NCI-H748 treated with DMSO at 0.1 percent for 48 hours (cell line): ENCODE measurements at places on chromosomes 6 and 20.

- DNase-seq = no peak
Observed at GRCh38 chr6:141521440-141521839, 611.3 kb upstream of the GJE1 start.

DNA sequence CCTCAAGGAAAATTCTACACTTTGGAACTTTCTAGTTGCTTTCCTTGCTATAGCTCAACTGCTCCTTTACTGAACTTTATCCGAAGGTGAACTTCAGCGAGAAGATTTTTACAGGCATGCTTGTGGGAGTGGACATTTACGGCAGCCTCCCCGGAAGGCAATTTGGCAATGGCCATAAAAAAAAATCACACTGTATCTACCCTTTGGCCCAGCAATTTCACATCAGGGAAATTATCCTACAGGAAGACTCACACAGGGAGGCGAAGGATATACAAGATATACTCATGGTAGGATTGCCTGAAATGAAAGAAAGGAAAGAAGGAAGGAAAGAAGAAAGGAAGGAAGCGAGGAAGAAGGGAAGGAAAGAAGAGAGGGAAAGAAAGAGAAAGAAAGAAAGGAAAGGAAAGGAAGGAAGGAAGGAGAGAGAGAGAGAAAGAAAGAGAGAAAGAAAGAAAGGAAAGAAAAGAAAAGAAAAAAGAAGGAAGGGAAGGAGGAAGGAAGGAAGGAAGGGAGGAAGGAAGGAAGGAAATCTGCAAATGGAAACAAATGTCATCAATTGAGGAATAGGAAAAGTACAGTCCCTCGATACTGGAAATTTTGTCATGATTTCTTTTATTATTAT, 25.7 kb downstream of the OVOL2 start:
- DNase-seq = no peak

DNA sequence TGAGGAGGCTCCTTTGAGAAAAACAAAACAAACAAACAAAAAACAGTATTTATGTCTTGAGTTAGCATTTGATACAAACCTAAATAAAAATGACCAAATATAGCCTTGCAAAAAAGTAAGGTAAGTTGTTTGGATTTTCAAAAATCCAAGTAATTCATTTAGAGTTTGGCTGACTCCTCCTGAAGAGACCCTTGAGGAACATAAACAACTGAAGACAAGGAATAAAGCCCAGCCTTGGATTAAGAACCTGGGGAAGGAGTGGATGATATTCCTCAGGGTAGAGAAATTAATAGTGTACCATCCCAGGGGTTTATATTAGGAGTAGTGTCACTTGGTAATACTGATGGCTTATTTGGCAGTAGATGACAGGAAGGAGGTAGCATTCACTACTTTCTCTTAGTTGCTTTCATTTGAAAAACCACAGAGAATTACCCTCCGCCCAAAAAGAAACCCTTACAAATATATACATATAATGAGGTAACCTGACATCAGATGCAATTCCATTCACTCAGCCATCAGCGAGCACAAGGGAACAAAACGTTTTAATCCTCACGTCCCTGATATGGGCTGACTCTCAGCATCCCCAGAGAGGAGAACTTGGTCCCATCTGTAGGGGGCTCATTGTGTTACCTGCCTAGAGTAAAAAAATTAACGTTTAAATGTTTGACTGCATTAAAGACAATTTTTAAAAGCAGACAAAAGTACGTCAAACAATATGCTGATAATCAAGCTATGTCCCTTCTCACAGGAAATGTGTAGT, 57.0 kb downstream of the SOBP start:
- no peak for DNase-seq

DNA sequence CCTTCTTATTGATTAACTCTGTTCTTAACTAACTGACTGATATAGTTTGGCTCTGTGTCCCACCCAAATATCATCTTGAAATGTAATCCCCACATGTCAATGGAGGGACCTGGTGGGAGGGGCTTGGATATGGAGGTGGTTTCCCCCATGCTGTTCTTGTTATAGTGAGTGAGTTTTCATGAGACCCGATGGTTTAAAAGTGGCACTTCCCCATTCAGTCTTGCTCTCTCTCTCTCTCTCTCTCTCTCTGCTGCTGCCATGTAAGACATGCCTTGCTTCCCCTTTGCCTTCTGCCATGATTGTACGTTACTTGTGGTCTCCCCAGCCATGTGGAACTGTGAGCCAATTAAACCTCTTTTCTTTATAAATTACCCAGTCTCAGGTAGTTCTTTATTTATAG, 81.8 kb upstream of the SPACA1 start:
- no peak for DNase-seq

GRCh38 chr6:14917109-14917910, 328.6 kb upstream of the JARID2 start:
- DNase-seq = no peak

DNA sequence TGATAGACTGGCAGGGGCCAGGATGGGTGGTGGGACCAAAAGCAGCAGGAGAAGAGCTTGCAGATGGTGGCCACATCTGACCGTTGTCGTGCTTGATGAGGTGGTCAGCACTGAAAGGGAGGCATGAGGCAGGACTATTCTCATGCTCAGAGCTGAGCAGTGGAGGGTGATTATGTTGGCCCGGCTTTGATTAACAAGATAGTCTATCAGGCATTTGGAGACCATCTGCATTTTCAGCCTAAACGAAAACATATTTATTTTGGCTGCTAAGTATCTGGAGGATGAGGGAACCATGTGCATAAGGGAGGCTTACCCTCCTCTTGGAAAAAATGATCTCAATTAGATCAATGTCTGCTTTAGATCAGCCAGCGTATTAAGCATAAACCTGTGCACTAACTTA, 141.6 kb upstream of the KCNK16 start:
- DNase-seq = no peak

GRCh38 chr20:5198651-5198924, 71.8 kb downstream of the CDS2 start:
- DNase-seq = no peak

GRCh38 chr6:142913511-142914047, 31.4 kb downstream of the HIVEP2 start:
- no peak for DNase-seq

DNA sequence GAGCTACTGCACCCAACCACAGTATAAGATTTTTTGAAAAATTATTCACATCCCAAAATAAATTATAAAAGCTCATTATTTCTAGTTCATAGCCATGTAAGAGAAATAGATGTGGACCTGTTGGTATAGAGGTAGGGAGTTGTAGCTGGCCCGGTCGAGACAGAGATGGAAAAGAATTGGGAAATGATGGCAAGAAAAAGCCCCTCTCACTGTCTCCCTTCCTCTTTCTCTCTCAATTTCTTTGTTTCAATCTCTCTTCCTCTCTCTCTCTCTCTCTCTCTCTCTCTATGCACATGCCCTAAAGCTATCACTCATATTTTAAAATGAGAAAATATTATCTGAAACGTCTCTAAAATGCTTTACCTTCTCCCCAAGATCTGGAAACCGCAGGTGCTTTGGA, 80.7 kb upstream of the CD83 start:
- DNase-seq = no peak

- no peak for DNase-seq
Observed at GRCh38 chr20:59688999-59689398, 84.7 kb downstream of the PHACTR3 start.

- DNase-seq = no peak
Observed at GRCh38 chr20:10655720-10656669, 17.8 kb downstream of the JAG1 start.

DNA sequence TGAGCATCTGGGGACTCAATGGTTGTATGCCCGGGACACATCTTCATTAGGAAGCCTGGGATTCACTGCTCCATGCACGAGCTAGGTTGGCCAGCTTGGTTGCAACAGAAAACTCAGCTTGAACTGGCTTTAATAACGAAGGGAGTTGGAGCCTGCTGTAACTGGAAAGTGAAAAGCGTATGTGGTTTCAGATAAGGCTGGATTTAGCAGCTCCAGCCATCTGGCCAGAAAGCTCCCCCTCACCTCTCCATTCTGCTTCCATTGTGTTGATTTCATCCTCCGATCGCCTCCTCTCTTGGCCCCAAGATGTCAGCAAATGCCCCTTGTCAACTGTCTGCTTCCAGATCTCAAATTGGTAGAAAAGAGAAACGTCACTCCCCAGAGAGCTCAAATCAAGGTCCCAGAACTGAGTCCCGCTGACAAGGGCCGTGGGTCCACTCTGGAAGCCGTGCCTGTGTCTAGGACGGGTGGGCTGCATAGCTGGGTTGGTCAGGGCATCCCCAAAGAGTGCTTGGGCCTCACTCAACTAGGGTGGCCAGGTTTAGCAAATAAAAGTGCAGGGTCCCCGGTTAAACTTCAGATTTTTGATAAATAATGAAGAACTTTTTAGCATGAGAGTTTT, 117.0 kb upstream of the PMEPA1 start:
- DNase-seq = no peak

GRCh38 chr6:88494401-88495140, 328.4 kb upstream of the CNR1 start:
- DNase-seq = no peak

GRCh38 chr6:50410579-50410978, 302.7 kb upstream of the TFAP2D start:
- DNase-seq = no peak
